ENCODE measurements at places on chromosomes 7 and 10.

GRCh38 chr7:114312649-114313048 lies 102.0 kb upstream of the FOXP2 start:
- DNase-seq: no peak

DNA sequence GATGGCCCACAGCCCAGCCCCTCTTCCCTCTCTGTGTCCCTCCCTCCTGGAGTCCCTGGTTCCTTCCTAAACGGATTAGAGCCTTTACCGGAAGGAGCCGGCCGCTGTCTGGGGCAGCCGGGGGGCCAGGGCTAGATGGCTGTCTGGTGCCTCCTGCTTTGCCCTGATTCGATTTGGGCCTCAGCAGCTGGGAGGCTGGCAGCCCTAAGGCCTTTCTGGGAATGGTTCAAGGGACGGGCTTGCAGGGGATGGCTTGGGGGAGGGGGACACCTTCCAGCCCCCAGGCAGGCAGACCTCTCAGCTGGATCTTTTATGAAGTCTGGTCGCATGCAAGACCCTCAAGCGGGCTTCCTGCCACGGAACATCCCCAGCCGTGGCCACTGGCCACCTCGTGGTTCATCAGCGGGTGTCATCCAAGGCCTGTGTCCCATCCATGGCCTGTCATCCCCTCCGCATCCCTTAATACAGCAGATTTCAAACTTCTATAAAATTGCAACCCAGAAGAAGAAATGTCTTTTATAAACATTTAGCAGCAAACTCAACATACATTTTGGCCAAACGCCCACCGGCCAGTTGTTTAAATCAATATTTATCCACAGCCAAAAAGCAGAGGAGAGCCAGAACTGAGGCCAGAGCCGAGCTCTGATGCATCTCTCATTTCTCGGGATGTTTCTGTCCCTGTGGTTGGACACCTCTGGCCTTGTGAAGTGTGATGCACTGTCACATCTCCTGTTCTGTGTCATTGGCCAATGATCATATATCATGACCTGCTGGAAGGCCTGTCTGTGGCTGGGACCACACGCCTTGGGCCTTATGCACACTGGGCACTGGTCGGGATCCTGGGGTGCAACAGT lies 52.0 kb downstream of the GTF2IRD1 start:
- no peak for DNase-seq

GRCh38 chr10:72697716-72698115 lies 5.8 kb downstream of the MCU start:
- DNase-seq: no peak

- DNase-seq: no peak
These were observed 179.5 kb downstream of the DPP6 start for GRCh38 chr7:154231732-154232131.

GRCh38 chr10:33674986-33675599 lies 340.6 kb upstream of the NRP1 start:
- DNase-seq: no peak

- DNase-seq: no peak
These were observed 113.7 kb upstream of the ANKRD1 start for GRCh38 chr10:91034494-91035159.

DNA sequence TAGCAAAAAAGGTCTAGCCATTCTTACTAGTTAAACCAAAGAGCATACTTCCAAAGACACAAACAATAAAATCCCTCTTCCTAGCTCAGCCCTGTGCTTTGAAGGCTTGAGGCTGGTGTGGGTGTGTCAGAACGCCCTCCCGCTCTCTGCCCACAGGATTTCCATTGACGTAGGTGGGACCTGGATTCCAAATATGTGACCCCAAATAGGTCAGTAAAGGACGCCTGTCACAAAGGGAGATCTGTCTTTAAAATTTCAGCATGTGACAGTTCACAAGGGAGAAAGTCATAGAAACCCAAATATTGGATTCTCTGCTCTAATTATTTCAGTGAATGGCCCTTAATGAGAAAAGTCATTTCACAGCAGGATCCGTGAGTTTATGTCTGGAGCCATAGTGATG lies 39.9 kb upstream of the LYZL1 start:
- no peak for DNase-seq

DNA sequence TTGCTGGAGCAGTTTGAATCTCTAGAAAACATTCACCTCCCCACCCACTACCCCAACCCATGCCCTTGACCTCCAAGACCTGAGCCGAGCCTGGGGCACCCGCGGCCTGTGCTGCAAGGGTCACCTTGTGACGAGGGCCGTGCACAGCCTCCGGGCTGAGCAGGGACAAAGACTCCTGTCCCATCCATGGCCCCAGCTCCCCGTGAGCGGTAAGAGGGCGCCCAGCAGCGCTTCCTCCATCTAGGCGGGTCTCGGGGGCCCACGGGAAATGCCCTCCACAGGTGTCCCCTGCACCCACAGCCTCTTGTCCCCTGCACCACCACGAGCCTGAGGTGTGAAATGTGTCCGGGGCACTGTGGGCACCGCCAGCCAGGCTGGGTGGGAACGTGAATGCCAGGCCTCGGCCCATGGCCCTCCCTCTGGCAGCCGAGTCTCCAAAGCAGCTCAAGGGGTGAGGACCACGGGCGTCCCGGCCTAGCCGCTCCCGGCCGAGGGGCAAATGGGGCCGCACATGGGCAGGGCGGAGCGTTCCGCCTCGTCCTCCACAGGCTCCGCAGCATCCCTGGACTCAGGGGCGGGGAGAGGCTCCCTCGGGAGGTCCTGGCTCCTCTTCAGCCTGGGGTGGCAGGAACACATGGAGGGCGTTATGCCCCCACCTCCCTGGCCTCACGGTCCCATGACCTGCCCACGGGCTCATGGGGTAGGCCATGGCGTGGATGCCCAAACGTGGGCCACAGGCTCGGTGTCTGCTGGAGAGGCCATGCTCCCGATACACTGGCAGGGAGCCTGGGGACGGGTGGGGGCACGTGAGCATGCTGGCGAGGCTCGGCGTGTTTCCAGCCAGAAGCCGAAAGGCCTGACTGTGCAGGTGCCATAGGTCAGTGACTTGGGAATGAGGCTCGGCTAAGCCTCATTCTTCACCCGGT lies 21.1 kb downstream of the DPYSL4 start:
- DNase-seq: no peak

DNA sequence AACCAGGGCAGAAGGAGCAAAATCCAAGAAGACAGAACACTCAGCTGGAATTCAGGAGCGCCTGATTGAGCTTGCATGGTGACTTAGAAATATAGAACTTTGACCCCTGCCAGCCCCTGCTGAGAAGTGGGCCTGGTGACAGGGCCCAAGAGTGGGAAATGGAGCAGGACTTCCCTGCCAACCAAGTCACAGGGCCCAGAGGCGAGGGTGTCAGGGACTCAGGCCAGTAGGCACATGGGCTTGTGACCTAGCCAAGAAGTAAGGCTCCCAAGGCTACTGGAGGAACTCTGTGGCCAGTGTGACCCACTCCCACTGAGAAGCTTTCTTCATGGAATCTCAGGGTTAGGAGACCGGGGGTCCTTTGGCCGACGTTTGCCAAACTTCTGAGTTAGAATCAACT lies 31.9 kb downstream of the LRRC20 start:
- DNase-seq: no peak

DNA sequence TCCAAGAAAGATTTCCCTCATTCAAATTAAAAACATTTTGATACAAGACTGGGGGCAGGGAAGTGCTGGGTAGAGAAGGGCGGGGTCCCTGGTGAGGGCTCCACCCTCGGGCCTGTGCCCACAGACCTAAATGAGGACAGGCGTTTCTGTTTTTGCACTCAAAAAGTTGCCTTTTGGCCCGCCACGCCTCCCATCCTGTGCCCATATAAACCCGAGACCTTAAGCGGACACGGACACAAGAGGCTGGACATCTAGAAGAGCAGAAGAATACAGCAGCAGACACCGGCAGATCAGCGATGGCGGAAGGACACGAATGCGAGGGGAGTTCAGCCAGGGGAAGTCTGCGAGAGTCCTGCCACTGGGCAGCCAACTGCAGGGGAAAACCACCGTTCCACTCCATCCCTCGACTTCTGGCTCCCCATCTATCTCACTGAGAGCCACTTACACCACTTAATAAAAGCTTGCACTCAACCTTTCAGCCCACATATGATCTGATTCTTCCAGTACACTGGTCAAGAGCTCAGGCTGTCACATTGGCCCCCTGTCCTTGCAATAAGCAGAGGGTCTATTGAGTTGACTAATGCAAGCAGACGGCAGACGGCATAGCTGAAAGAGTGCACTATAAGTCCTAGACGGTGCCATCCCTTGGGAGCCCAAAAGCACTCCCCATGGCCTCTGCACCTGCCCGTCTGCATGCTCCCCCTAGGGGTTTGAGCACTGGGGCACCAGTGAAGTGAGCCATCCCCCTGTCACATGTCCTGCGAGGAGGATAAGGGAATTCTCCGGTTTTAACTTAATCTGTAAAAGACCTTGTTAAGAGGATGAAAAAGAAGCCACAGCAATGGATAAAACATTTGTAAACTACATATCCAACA lies 181.8 kb upstream of the PRSS1 start:
- DNase-seq: no peak

- DNase-seq: no peak
These were observed 414.2 kb upstream of the SEMA3C start for GRCh38 chr7:81333004-81333403.
